ENCODE measurements at places on chromosomes 3 and 15.

DNA sequence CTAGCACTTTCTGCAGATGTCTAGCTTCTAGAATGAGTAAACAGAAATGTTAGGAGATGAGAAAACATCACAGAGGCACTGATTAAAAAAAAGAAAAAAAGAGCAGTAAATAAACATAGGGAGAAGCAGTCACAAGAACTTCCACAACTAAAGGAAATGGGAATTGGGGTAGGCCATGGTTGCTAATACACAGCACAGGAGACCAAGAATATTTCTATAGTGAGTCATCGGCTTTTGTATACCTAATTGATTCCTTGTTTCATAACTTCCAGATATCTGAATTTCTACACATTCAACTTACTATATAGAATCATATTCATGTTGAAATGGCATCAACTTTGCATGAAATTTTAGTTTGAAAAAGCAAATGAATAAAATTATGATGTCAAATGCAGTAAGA lies 47.3 kb upstream of the TCF12 start:
- DNase-seq: no peak

DNA sequence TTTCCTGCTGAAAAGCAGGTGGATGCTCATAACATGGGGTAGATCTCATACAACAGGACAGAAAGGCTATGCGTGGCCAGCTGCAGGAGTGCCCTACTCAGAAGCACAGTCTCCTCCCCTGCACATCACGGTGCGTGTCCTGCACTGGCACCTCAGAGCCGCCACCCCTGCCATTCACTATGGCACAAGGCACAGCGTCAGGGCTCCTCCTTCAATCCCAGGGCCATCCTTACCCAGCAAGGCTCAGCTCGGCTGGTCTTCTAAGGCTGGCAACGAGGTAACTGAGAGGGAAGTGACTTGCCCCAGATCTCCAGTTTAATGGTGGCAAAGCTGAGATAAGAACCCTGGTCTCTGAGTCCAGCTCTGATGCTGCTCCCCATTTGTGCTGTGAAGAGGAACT lies 97.1 kb downstream of the CPN2 start:
- no peak for DNase-seq

DNA sequence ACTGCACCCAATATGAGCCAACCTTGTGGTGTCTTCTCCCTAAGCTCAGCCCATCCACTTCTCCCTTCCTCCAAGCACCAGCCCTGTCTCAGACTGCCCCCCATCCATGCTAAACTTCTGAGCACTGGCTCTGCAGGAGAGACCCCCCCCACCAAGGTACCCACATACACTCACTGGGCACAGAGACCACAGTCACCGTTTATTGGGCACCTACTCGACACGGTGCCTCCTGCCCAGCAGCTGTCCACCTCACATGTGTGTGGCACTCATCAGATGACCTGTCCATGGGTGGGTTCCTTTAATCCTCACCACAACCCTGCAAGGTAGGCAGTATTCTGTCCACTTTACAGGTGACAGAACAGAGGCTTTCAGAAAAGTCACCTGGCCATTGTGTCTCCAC lies 22.3 kb upstream of the SFMBT1 start:
- no peak for DNase-seq

DNA sequence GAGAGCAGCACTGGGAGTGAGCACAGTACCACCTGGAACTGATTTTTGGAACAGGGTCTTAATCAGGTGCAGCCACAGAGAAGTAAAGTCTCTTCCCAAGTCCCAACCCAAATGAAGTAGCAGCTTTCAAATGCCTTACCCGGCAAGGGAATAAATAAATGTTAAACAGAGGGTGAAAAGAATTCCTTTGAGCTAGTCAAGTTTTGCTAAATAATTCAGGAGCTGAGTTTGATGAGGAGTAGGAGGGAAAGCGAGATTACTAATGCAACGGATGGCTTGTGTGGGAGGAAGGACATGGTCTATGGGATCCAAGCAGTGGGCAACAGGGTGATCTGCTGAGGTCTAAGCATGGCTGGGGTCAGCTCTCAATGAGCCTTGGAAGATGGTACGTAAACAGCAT lies 204.5 kb upstream of the ST8SIA2 start:
- no peak for DNase-seq

GRCh38 chr3:196120291-196120951 lies 38.5 kb upstream of the TFRC start:
- DNase-seq: no peak

DNA sequence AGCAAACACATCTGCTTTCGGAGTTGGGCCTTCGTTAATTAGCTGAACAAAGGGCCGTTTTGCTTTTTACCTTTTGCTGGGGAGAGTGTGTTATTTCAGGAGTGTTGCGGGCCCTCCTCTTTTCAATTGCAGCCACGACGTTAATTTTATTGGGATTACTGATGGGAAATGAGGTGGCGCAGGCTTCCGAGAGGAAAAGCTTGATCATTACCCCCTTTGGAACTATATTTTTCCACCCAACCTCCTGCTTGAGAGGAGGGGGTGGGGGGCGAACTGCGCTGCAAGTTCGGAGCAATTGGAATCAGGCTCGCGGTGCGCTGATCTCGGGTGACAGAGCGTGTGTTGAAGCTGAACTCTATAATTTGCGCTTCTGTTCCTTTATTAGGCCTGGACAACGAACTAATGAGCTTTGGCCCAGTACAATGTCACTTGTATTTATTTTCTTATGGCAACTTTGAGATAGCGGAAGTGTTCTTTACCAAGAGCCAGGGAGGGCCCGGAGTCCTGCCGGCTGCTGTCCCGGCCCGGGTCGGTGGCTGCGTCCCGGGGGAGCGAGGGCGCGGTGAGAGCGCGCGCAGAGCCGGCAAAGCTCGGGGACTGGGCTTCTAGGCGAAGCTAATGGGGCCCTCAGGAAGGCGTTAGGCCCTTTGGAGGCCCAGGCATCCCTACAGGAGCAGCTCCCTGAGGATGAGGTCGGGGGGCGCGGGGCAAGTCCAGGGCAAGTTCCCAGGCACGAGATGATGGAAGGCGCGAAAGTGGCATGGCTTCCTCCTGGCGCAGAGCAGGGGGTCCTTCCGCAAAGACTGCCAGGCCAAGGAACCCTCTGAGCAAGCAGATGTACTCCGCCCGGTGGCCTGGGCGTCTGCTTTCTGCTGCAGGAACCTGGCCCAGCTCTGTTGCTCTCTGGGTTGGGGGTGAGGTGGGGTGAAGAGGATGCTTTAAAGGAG lies 12.9 kb downstream of the NR2F2 start:
- DNase-seq: no peak

- DNase-seq: no peak
These were observed 294.6 kb downstream of the MEX3B start for GRCh38 chr15:81751256-81751655.

DNA sequence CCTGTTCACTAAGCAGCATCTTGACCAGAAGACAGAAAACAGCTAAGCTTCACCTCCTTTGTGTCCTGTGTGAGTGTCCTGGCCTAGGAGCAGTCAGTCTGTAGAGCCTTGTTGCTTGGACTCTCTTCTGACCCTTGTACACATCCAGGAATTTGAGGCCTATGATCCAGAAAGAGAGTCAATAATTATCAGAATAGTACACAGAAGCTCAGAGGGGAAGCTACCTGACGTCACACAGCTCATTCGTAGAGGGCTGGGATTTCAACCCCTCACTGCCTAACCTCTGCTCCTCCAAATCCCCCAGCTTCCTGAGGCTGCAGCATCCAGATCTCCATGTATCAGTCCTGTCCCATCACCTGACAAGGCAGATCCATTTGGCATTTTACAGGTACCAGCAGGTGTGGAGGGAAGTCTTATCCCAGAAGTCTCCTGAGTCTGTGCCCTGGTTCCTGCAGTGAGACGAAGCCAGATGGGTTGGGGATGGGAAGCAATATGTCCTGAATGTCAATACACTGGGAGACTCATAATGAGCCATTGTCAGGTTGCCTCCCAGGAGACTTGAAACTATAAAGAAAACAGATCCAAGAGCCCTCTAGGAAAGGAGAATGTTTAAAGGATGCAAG lies 203.1 kb downstream of the MINAR1 start:
- no peak for DNase-seq

DNA sequence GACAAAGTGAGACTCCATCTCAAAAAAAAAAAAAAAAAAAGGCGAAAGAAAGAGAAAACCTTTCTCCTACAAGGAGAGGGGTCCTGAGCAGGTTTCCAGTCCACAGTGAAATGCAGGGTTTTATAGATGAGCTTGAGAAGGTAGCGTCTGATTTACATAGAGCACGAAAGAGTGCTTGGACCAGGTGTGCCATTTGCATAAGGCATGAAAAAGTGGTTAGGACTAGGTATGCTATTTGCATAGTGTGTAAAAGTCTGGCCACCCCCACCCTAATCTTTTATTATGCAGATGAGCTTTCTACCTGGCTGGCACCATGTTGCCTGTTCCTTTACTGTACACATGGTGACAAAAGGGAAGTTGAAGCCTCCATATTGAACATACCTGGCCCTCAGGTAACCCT lies 13.6 kb upstream of the RNU6-1 start:
- DNase-seq: no peak

DNA sequence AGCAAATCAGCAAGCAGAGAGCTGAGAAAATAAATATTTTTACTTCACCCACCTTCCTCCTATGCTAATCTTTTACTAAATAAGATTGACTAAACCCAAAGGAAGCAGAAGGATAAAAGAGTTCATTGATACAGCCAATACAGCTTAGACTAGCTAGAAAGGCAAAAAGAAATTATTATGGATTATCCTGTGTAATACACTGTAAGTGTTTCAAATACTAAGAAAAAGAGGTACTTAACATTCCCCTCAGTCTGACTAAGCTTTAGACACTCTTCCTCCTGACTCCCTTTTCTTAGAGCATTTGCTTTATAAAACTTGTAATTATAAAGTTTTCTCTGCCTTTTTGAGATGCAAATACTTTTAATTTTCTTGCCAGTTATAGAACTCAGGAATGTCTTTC lies 848.9 kb upstream of the CADM2 start:
- DNase-seq: no peak

- DNase-seq: no peak
These were observed 117.0 kb downstream of the FILIP1L start for GRCh38 chr3:99997293-99997692.

DNA sequence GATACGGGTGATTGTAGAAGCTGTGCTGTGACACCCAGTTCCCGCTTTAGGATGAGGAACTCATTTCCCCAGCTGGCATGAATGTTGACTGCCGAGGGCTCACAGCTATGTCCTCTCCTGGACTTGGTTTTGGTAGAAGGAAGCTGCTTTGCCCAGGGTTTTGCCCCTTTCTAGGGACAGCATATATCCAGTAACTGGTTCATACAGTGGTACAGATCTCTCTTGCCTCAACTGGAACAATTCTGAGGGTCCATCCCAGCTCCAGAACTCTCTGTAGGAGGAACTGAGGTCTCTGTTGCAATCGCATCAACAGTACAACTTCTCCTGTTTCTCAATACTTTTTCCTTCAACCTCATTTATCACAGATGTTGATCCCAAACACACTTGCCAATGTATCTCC lies 54.5 kb upstream of the FNDC3B start:
- DNase-seq: no peak

GRCh38 chr3:139477710-139478640 lies 1.7 kb upstream of the RBP2 start:
- DNase-seq: no peak

- no peak for DNase-seq
These were observed 137.5 kb upstream of the LRTM1 start for GRCh38 chr3:55065331-55065730.

DNA sequence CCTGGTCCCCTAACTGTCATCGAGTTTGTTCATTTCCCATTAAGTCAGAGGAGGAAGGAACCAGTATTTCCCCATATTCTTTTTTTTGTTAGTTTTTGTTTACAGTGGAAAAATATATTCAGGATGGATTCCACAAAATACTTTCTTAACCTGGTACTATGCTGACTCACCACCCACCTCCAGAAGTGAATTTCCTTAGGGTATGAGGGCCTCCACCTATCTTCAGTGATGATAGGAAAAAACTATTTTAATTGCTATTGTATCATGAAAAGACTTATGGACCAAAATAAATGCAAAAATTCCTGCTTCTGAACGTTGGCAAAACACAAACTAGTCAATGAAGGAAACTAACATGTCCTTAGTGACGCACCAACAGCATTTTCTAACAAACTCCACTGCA lies 64.2 kb upstream of the FOXP1 start:
- no peak for DNase-seq

- DNase-seq: no peak
These were observed 14.8 kb upstream of the CX3CR1 start for GRCh38 chr3:39294446-39295183.
